ENCODE measurements at places on chromosomes 11 and 22.
A peak's percentile ranks its signal among the peaks of the same experiment; 100 is the strongest.

GRCh38 chr11:1676229-1676740, 20.7 kb upstream of the KRTAP5-6 start:
- DNase-seq: no peak

- DNase-seq: no peak
Measured at GRCh38 chr22:37631448-37632173, 7.9 kb upstream of the SH3BP1 start.

DNA sequence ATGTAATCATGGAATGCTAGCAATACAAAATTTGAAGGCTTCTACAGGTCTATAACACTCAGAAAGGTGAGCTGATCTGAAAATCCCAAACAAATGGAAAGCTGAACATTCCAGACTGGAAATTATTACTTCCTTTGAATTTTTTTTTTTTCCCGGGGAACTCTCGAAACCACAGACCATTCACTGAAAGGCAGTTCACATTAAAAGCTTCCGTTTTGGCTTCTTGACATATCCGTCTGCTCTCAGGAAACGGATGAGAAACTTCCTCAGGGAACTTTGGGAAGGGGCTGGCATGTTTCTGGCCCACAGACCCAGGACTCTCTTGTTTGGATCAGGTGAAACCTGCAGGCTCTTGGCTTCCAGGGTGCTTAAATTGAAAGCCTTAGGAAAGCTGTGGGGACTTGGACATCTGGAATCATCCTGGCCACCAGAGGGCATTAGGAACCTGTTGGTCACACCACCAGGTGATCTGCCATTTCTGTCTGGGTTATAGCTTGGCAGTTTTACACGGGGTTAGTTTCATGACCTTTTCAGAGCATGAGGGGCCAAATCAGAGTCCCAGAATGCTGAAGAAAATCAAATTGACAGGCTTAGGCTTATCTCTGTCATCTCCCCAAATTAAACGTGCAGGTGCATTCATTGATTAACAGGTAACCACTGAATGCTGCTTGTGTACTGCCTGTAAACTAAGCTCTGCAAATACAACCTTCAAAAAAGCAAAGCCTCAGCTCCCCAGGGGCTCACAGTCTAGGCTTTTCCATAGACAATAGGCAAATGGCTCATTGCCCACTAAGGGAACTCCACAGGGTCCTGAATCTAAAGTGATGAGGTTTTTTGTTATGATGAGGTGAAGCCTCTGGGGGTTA, 22.7 kb upstream of the GRAMD1B start:
- peak; percentile 48 for DNase-seq

- peak; percentile 82 for DNase-seq
Measured at GRCh38 chr11:62728171-62728988, at the start of gene TTC9C. Gene TTC9C, plus strand, starts transcription at chr11:62728486. Its CDS starts 363 bp downstream, at chr11:62728849.

DNA sequence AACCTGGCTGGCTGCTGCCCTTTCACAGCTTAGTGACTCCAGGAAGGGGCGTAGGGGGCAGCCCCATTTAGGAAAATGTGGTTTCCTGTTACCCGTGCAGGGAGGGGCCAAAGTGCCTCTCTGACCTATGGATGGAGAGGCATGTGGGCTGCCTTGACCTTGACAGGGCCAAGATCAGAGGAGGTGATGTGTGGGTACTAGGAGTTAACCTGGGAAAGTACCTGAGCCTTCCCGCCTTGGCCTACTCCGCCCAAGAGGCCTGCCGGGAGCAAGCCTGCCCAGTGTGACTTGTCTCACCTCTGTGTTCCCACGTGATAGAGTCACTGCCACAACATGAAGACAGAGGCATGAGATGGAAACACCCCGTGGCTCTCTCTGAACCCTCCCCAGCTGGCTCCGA, 33.4 kb downstream of the GRAMD4 start:
- DNase-seq: peak; percentile 57

DNA sequence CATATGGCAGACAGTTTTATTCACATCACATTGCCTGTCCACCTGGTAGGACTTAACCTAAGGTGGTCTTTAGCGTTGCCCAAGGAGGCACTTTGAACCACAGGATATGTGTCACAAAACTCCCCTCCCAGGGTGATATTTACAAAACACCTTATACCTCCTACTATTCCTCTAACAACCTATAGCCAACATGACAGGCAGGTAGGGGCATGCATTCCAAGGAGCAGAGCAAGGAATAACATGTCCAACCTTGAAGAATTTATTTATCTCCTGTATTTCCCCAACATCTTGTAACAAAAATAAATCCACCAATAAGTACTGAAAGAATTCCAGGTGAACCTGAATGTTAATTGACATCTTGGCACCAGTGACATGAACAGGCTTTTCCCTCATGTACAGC, 60.5 kb downstream of the SVIP start:
- no peak for DNase-seq

DNA sequence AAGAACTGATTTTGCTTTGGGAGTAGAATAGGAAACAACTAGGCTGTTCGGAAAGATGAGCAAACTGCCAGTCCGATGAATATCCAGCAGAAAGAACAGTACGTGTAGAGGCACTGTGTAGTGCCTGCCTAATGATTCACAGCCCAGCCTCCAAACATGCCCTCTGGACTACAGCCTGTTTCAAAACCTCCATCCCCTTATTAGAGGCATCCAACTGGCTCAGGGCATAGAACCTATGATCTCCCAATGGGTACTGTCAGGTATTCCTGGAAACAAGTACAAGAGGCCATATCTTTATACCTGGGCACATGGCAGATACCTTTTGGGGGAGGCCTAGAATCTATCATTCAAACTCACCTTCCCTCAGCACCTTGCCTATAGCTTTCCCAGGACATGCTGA, 4.9 kb downstream of the RRP8 start:
- no peak for DNase-seq

DNA sequence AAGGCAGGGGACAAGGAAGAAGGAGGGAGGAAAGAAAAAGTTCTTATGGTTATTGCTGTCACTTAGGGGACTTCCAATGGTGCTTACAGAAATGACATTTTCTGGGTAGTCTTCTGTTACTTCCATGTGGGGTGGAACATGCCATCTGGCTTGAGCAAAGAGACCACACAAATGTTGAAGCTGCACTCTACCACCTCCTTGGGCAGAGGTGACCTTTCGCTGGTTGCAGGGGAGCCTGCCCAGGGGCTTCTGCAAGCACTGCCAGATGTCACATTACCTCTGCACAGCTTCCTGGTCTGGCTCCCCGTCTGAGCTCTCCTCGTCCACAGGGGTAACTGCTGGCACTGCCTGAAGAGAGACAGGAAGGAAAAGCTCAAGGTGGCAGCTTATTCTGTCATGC, 32.6 kb upstream of the APOA1 start:
- no peak for DNase-seq

DNA sequence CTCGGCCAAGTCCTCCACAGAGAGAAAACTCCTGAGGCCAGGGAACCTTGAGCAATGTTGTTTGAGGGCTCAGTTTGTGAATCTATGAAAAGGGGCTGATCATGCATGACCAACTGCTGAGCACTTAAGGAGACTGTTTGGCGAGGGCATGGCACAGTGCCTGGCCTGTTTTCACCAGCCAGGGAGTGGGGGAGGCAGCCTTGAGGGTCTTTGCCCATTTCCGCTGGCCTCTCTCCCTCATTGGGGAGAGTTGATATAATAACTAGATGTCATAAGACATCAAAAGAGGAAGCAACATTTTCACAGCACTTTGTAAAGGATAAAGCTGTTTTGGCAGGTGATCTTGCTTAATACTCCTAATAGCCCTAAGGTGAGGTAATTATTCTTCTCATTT, 110.6 kb downstream of the TP53I11 start:
- DNase-seq: no peak

GRCh38 chr22:34333285-34333684, 413.0 kb upstream of the LARGE1 start:
- DNase-seq: no peak

- no peak for DNase-seq
Measured at GRCh38 chr22:26985931-26986782, 328.8 kb downstream of the MIAT start.

Data from stimulated activated CD4-positive, alpha-beta T cell treated with anti-CD3 and anti-CD28 coated beads, Interleukin-1b, Interleukin-23, amount 100 ng/mL, for 48 hours (primary cell).